ENCODE measurements at places on chromosomes 13 and 19.

DNA sequence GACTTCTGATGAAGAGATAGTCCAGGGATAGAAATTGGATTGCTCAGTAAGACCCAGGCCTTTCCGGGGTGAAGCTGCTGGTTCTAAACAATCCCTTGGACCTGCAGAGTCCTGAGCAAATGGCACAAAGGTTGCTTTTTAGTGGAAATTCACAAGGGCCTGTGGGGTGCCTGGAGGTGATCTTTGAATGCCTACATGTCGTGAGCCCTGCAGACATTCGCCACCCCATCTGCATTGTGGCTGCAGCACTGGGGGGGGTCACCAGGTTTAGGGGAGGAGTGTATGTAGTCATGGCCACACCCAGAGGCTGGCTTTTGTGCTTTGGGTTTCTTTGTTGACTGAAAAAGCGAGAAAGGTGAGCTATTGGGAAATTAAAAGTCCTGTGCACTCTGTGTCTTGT lies 41.4 kb downstream of the SLC7A9 start:
- DNase-seq = no peak

DNA sequence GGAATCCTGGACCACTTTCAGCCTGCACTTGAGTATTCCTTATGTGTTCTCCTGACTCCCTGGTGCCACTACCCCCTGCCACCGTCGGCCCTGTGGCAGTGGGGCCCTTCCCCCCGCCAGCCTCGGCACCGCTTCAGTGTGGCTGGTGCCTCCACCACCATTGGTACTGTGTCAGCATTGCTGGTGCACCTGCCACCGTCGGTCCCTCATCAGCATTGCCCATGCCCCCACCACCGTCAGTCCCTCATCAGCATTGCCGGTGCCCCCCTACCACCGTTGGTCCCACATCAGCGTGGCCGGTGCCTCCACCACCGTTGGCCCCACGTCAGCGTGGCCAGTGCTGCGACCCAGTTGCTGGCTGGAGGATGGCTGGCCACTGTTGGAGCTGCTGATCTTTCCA lies 228.5 kb downstream of the TM9SF2 start:
- no peak for DNase-seq

DNA sequence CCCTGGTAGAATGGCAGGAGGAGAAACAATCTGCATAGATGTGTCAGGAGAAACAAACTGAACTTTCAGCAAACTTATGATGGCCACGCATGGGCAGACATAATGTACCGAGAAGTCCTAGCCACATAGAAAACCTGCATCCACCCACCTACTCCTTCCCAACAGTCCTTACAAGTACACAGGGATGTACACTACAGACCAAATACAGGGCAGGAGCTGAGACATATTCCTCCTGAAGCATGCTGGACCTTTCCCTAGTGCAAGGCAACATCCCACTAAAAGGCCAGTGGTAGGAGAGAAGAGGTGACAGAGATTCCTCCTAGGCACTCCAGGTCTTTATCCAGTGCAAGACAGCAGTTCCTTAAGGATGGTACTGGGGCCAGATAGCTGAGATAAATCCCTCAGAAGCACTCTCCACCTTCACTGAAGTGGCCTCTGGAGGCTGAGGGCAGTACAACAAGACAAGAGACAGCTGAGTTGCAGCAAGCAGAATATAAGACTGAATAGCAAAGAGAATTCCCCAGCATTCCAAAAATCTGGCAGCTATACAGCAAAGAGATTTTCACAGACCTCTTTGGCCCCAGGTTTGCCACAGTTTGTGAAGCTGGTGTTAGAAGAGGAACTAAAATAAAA lies 18.3 kb downstream of the VWA8 start:
- no peak for DNase-seq

DNA sequence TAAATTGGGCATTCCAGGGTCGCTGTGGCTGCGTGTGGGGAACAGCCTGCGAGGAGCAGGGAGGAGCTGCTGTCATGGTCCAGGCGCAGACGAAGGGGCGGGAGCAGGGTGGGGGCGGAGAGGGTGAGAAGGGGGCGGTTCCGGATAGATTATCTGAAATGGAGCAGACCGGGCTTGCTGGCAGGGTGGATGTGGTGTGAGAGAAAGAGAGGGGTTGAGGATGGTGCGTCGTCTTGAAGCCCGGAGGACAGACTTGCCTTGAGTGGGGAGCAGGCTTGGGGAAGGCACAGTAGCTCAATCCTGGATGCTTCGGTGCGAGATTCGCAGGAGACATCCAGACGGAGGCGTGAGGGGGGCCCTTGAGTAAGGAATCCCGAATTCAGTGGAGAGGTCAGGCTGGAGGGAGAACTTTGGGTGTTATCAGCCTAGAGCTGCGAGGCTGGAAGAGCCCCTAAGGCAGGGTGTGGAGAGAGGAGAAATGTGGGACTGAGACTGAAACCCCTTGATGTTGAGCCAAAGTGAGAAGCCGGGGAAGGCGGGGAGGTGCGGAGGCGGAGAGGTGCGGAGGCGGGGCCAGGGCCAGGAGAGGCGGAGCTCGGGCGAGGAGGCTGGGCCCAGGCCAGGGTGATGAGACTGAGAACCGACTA lies 40.6 kb downstream of the DPF1 start:
- DNase-seq = no peak

GRCh38 chr13:91144054-91144453 lies 203.4 kb upstream of the MIR17HG start:
- no peak for DNase-seq

- no peak for DNase-seq
Observed at GRCh38 chr13:20157151-20157796, 3.6 kb downstream of the GJA3 start.

DNA sequence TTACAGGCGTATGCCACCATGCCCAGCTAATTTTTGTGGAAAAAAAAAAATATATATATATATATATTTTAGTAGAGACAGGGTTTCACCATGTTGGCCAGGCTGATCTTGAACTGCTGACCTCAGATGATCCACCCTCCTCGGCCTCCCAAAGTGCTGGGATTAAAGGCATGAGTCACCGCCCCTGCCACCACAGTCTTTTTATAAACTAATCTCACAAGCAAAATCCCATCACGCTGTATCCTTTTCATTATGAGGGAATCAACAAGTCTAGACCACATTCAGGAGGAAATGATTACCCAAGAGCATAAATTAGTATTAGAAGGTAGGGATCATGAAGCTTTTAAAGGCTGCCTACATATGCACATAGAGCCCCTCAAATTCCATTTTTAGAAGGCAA lies 210.6 kb upstream of the NBEA start:
- DNase-seq = no peak

DNA sequence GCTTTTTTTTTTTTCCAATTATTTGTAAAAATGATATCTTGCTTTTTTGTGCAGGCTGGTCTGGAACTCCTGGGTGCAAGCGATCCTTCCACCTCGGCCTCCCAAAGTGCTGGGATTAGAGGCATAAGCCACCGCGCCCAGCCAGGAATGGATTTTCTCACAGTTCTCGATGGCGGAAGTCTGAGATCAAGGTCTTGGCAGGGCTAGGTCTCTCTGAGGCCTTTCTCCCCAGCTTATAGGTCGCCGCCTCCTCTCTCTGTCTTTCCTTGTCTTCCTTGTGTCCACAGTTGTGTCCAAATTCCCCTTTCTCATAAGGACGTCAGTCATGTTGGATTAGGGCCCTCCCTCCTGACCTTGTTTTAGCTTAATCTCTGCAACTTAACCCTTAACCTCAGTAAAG lies 200.5 kb downstream of the UQCRFS1 start:
- no peak for DNase-seq

DNA sequence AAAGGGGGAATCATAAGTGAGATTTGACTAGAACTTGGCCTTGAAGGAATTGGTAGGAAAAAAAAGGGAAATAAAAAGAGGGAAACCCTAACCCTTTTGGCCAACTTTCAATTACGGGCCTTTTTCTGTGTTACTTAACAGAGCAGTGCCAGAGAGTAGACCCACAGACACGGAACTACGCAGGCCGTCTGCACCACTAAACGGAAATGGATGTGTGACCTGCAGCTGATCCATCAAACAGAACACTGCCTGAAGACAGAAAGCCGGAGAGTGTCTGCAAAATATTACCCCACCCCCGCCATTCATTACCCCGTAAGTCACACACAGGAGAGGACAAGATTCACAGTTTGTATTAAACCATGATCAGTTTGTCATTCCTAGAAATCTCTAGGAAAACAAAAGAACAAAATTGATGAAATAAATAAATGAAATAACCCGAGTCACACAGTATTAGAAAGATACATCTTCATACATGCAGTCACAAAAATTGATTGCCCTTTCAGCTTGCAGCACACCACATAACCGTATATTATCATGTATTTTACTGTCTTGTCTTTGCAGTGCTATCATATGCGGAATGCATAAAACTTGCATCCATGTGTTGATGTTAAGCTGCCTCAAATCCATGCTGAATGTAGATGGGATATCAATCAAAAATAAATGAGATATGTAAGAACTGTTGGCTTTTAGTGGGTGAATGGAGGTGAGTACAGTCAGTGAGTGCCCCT lies 424.7 kb downstream of the IRS2 start:
- no peak for DNase-seq

GRCh38 chr13:41307884-41308640 lies 3.0 kb upstream of the NAA16 start:
- DNase-seq = no peak

- no peak for DNase-seq
Observed at GRCh38 chr19:51431124-51431523, 13.7 kb upstream of the SIGLEC10 start.

DNA sequence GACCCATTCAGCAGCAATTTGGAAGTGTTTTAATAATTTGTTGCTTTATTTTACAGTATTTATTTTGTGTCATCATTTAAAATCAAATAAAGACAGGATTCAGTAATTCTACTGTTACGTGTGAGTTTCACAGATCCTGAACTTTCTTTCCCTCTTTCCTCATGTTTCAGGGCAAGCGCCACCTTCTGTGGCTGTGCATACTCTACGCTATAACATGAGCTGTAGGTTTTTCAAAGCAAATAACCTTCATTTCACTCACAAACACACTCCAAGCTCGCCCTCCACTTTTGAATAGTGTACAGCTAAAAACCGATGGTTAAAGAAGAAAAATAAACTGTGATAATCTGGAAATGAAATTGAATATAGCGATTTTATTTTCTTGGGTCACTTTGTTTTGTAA lies 753.3 kb downstream of the OLFM4 start:
- DNase-seq = no peak

- DNase-seq = no peak
Observed at GRCh38 chr13:59452189-59452890, 711.4 kb downstream of the DIAPH3 start.

- DNase-seq = no peak
Observed at GRCh38 chr13:98419786-98420553, 156.9 kb downstream of the STK24 start.

- DNase-seq = no peak
Observed at GRCh38 chr19:46599716-46600373, 1.3 kb upstream of the CALM3 start.

GRCh38 chr13:41969072-41969471 lies 8.2 kb upstream of the VWA8 start:
- DNase-seq = no peak

DNA sequence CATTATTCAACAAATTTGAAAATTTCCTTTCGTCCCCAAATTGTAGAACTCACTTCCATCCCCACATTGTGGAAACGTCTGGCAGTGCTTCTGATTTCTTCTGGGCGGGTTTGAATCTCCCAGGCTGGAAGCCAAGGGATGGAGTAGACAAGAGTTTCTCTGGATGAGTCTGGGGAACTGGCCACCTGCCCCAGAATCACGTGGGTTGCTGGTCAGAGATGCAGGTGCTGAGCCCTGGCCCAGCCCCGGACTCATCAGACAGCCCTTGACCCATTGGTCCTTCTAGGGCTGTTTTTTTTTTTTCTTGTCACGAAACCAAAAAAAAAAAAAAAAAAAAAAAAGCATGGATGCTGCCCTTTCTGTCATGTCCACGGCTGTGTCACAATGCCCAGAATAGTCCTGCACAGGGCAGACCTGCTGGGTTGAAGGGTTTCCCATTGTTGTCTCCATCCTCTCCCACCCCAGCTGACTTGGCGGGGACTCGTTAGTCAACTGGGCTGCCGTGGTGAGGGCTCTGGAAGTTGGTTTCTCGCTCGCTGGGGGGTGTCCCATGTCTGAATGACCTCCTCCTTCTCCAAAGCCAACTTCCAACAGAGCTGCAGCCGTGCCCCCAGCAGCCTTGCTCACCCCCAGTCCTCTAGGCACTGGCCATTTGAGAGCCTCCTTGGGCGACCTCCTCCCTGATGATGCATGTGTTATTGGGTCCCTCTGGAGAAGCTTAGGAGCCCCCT lies 12.8 kb downstream of the CHST8 start:
- DNase-seq = no peak

GRCh38 chr19:52039169-52039568 lies 9.5 kb downstream of the ZNF432 start:
- no peak for DNase-seq

DNA sequence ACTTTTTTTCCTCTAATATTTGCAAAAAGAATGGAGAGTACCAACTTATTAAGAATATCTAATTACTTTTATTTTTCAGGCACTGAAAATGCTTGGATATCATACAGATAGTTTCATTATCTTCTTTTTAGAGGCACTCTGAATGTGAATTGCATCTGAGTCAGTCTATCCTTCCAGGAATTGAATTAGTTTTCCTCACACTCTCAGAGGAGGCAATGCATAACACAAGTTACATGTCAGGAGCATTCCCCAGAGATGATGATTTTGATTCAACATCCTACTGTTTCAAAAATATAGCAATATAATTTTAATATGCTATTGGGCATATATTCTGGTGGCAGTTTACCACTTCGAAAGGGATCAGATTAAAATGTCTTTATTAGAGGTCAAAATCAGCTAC lies 1315.4 kb downstream of the PCDH9 start:
- no peak for DNase-seq

- no peak for DNase-seq
Observed at GRCh38 chr19:44677019-44677811, 5.9 kb downstream of the CEACAM19 start.

- no peak for DNase-seq
Observed at GRCh38 chr19:9000933-9001332, 9.3 kb downstream of the MUC16 start.

DNA sequence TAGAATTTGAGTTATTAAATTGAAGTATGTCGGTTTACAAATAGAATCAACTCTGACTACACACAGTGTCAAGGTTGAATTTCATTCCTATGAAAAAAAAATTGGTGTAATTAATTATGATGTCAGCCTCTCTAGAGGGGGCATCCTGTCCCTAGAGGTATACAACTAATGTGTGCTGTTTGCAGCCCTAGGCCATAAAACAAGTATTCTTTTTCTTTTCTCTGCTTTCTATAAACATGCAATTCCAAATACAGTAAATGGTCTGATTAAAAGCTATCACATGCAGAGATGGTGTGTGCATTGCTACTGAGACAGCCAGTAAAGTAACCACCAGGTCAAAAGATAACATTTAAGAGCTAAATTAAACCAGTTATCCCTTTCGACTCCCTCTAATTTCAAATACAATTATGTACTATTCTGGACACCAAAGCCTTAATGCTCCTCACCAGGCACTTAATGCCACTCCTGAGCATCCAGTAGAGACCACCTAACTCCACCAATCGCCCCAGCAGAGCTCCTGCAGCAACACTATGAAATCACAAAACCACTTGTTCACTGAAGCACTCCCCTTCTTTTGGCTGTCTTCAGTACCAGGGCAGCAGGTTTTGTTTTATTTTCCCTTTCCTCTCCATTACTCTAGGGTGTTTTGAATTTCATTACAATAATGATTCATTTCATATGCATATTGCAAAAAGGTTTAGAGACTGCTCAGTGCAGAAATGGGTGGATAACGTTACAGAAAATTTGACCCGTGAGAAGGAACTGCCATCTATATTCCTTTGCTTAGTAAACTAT lies 426.9 kb downstream of the PCDH9 start:
- no peak for DNase-seq

Measured in activated naive CD4-positive, alpha-beta T cell treated with anti-CD3 and anti-CD28 coated beads, Interleukin-2, amount 50 U/mL, for 16 hours (primary cell).